ENCODE measurements at places on chromosomes 3 and 15. TPM values are rescaled to one million over a fixed set of nuclear protein-coding genes. Genes with fewer than 3 reads are reported as not detected.

Gene TIMP4
- 0.46 TPM for total RNA-seq

Gene ADCY5
- 0.45 TPM for total RNA-seq

Gene TRA2B
- total RNA-seq: 257 TPM

Gene ARID3B
- 0.77 TPM for total RNA-seq

Gene GOLGA8G
- total RNA-seq: under 0.01 TPM

Gene CFAP20DC
- total RNA-seq: 8.2 TPM

Gene NR1I2
- total RNA-seq: not detected

Gene CASR
- not detected for total RNA-seq

Gene TMEM44
- total RNA-seq: 35.6 TPM

Gene CAMP
- total RNA-seq: not detected

Gene FETUB
- not detected for total RNA-seq

Gene AADACL2
- total RNA-seq: not detected

Measured in LHCN-M2 (cell line).